ENCODE measurements at places on chromosomes 7 and 10.

- no peak for DNase-seq
These were observed 54.9 kb downstream of the PDGFA start for GRCh38 chr7:464454-465401.

DNA sequence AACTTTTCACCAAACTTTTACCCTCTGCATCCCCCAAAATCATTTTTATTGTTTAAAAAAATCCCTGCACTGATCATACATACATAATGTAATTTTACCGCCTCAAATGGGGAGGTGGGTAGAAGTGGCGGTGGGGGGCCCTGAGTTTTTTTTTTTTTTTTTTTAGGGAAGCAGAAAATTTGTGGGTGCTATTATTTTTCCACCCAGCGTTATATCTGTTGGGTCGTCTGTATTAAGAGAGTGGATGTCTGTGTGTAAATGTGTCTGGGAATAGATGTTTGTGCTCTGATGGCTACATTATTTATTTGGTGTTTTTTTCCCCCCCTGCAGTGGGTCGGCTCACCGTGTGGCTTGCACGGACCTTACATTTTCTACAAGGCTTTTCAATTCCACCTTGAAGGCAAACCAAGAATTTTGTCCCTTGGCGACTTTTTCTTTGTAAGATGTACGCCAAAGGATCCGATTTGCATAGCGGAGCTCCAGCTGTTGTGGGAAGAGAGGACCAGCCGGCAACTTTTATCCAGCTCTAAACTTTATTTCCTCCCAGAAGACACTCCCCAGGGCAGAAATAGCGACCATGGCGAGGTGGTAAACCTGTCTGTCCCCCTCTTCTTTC is 438 bp downstream of the ARID5B start:
- no peak for DNase-seq

DNA sequence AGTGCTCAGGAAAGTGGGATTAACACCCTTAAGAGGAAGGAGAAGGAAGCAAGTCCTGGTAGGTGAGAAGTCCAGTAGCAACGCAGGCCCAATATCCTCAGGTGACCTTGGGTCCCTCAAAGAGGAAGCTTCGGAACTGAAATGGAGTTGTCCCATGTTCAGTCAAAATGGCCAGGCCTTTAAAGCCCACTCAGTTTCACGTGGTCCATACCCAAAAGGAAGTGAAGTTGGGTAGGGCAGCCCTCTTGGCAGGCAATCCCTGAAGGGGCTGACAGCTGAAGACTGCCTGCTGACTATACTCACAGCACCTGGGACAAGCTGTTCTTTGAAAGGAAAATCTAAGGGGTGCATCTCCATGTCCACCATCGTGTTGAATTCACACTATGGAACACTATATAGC is 3.0 kb downstream of the GSAP start:
- DNase-seq: no peak

DNA sequence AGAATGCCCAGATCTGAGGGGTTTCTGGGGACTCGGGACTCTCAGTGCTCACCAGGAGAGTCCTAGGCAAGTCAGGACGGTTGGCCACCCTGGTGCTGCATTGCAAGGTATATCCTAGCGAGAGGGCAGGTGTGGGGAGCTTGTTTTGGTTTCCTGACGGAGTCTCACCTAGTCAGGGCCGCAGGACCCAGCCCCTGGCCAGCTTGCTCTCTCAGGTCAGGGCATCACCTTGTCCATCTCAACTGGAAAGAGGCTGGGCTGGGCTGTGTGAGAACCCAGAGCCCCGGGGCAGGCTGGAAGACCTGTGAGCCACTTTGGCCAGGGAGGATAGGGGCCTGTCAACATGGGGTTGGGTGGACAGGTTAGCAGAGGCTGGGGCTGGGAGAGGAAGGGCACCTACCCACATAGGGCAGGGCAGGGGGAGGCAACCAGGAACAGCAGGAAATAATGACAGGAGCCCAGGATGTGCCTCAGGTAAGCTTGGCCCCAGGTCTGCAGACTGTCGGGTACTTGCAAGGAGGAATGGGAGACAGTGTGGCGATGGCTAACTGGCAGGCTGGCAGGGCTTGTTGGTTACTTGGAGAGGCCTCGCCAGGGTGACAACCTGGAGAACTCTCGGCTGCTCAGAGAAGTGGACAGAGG is 31.5 kb downstream of the DNAJB12 start:
- no peak for DNase-seq

DNA sequence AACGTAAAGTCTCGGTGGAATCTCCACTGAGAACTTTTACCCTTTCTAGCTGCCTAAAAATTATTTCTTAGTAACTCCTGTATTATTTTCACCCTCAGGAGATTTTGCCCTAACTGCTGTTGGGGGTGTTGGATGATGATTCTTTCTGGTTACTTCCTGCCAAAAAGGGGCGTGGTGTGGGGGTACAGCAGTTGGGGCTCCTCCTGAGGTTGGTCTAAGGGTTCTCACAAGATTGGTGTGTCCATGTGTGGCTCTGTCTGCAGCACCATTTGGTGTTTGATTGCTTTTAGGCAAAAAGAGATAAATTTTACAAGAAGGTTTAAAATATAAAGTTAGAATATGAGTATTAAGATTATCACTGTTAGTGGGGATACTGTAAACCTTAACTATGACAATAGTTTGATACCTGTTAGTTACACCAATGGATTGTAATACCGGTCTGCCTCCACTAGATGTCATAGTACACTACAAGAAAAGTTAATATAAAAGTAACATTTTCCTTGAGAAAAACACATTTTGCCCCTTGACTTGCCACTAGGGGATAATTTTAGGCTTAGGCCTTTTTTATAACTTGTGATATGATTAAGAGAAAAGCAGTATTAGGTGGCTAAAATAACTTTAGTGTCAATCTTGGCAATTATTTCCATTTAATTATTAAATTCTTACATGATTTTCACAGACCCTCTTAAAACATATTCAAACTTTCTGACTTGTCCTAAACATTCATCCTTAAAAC is 928.7 kb downstream of the IPMK start:
- no peak for DNase-seq

DNA sequence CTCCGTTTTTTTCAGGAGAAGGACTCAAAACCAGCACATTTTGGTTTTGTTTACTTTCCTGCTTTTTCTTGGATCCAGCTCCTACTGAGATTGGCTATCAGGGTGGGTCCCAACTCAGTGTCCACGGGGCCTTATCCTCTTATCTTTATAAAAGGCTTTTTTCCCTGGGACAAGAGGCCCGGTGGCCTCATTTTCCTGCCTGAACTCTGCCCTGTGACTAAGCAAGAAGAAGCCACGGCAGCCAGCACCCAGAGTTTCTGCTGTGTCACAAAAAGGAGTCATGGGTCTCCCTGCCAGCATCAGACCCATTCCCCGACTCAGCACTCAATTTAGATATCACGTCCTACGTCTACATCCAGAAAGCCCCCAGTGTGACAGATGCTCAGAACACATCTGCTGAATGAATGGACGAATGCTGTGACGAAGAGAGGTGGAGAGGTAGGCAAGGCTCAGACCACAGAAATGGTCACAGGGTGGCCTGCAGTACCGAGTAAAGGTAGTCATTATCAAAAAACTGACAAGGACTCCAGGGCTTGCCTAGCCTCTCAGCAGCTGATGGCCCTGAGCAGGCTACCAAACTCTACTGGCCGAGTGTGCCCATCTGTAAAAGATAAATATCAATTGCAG is 16.7 kb downstream of the DLG5 start:
- DNase-seq: no peak

DNA sequence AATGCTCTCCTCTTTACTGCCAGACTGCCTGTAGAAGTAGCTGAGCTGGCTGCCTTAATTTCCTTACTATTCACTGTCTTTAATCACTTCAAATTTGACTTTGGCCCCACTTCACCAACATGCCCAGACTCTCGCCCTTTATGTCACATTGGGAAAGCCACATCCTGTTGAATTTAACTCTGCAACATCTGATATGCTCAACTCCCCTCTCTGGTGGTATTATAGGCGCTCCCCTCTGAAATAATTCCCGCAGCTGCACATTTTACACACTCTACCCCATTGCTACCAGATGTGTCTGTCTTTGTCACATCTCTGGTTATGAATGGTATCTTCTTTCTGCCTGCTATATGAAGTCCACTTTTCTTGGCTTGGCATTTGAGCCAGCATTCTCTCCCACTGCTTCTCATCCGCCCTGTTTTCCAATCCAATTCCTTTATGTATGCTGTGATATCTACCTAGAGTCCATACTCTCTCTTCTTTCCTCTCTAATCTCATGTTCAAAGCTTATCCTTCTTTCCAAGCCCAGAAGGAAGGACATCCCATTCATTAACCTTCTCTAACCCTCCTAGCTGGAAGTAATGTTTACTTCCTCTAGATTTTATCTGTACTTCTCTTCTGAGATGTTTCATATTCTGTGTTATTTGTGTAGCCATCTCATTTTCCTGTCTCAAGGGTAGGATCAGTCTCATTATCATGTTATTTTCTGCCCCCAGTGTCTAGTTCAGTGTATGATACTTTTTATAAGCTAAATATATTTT is 134.5 kb downstream of the ST7 start:
- no peak for DNase-seq

DNA sequence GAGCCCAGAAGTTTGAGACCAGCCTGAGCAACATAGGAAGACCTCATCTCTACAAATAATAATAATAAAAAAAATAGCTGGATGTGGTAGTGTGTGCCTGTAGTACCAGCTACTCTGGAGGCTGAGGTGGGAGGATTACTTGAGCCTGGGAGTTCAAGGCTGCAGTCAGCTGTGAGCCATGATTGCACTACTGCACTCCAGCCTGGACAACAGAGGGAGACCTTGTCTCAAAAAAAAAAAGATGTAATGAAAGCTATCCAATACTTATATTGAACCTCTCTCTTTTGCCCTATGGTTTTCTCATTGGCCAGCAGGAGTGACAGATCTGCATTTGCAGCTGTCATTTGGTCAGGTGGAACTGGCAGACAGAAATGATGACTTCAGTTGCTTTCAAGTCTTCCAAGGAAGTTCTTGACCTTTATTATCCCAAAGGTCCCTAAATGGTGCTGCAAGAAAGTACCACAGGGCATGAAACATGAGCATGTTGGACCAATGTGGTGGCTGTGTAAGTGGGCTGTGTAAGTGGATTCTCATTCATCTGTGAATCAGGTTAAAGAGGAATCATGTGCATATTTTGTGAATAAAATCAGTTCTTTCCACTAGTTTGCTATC is 99.4 kb downstream of the CALD1 start:
- no peak for DNase-seq

- DNase-seq: no peak
These were observed 15.1 kb upstream of the VPS37D start for GRCh38 chr7:73652541-73652949.

- DNase-seq: no peak
These were observed 139.8 kb upstream of the CDK13 start for GRCh38 chr7:39810204-39810642.

DNA sequence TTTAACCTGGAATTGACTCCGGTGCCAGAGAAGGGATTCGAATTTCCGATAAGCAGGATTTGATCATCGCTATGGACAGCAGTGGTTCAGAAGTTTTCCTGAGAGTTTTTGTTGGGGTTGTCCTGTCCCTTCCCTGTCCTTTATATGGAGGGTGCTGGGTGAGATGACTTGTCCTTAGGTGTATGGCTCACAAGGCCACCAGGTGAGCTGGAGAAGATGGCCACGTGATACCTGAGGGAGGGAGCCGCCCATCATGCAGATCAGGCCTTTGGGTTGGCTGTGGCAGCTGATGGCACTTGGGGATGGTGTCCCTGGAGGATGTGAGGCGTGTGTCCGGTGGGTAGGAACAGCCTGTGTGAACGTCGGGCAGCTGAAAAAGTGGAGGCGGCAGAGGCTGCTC is 187.7 kb downstream of the PTPN20 start:
- no peak for DNase-seq

GRCh38 chr10:5741276-5741675 is 56.6 kb downstream of the TASOR2 start:
- DNase-seq: no peak

GRCh38 chr10:66572700-66573099 is 353.1 kb upstream of the LRRTM3 start:
- DNase-seq: no peak

GRCh38 chr10:129593953-129594352 is 126.9 kb downstream of the MGMT start:
- DNase-seq: no peak

- DNase-seq: no peak
These were observed 18.2 kb downstream of the GPR146 start for GRCh38 chr7:1062296-1063294.

- no peak for DNase-seq
These were observed 122.3 kb downstream of the PPP1R3A start for GRCh38 chr7:113796557-113796956.

DNA sequence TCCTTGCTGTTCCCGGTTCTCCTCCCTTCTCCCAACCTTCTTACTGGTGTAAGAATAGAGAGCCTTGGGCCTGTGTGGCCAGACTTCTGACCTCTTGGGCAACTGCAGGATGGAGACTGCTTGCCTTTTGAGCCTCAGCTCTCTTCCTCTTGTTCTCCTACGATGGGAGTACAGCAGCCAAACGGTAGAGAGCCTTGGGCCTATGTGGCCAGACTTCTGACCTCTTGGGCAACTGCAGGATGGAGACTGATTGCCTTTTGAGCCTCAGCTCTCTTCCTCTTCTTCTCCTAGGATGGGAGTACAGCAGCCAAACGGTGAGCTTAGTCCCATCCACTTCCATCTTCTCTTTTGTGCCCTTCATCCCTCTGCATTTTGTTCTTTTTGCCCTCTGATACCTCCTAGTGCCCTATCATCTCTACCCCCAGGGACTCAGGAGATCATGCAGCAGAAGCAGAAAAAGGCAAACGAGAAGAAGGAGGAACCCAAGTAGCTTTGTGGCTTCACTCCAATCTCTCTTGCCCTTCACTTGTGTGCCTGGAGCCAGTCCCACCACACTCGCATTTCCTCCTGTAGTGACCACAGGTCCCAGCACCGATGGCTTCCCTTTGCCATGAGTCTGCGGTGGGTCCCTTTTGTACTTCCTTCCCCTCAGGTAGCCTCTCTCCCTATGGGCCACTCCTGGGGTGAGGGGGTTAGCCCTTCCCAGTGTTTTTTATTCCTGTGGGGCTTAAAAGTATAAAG is 15.3 kb downstream of the SLC25A13 start:
- DNase-seq: no peak

DNA sequence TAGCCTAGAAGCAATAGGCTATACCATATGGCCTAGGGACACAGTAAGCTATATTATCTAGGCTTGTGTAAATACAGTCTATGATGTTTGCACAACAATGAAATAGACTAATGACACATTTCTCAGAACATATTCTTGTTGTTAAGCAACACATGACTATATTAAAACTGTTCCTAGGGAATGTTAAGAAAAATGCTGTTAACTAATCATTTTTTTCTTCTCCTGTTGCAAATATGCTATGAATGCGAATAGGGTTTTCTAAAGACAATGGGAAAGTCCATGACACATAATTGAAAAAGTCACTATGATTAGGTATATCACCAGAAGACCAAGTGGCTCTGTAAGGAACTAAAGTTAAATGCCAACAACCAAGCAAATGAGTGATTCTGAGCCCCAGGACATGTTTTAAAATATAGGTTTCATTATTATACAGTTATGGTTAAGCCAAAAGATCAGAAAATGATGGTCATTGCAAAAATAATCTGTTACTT is 454.0 kb upstream of the SORCS1 start:
- DNase-seq: no peak

DNA sequence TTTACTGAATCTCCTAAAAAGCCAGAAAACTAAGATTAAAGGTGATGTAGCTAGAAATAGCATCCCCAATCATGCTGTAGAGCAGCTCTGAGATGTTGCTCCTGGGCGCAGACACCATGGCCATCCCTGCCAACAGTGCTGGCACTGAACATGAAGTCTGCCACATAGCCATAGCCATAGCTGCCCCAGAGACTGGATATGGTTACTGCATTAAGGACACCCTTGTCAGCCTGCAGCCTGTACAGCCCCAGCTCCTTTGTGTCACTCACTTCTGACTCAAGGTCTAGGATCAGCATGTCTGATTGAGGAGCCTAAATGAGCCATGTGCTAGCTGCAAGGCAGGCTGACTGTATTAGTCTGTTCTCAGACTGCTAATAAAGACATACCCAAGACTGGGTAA is 284.6 kb downstream of the RPS24 start:
- DNase-seq: no peak
